ENCODE measurements at places on chromosomes 4 and X.

DNA sequence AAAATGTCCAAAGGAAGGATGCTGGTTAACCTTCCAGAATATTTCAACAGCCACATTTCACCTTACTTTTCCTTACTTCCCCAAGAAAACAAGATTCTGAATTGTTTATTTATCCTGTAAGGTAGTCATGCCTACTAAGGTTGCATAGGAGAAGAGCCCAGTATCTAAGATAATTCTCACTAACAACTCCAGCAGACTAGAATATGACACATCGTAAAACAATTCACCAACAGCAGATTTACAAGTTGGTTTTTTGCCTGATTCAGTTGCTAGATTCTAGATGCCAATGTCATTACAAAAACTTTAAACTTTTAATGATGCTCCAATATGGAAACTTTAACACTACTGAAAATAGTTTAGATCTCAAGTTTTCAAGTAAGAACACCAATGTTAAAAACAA lies 176.4 kb downstream of the IL13RA2 start:
- DNase-seq, result no peak

- no peak for DNase-seq
Measured at GRCh38 chr4:164524789-164525188, 229.1 kb upstream of the SMIM31 start.

GRCh38 chr4:166501941-166502382 lies 628.9 kb downstream of the TLL1 start:
- DNase-seq, result no peak

- no peak for DNase-seq
Measured at GRCh38 chr4:3526456-3526855, 5.8 kb downstream of the LRPAP1 start.

DNA sequence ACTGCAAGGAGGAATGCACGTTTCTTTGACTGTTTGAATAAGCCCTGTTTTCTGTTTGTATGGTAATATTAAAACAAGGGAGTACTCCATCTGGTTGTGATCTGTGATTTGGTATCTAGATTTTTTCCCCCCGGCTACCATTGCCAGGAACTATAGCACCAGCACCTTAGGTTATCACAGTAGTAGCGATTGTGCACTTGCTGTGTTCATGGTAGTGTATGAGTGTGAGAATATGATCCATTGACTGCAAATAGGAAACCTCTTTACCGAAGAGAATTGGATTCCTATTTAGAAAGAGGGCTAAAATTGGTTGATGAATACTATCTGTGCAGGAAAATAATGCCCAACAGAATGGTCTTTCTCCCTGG lies 69.9 kb downstream of the LARP7 start:
- no peak for DNase-seq

DNA sequence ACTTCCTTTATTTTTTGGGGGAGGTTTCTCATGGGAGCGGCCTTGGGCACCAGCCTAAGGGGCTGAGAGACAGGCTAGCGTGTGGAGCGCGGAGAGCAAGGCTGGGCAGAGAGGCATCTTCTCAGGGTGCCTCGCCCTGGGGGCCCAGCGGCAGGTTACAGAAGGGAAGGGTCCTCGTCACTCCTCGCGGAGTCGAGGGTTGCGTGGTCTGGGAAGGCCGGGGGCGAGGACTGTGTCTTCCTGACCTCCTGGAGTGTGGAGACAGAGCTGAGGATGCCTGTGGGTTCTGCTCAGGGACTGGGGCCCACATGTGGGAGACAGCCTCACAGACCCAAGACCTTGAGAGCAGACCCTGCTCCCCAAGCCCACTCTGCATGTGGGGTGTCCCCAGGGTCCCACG lies 79.6 kb upstream of the LRPAP1 start:
- no peak for DNase-seq

GRCh38 chr4:101157415-101158133 lies 189.8 kb downstream of the PPP3CA start:
- no peak for DNase-seq

- DNase-seq, result no peak
Measured at GRCh38 chrX:103823591-103823990, 8.5 kb downstream of the RAB9B start.

GRCh38 chr4:88779431-88779830 lies 81.8 kb upstream of the NAP1L5 start:
- DNase-seq, result no peak

- DNase-seq, result no peak
Measured at GRCh38 chr4:102543030-102543928, 42.1 kb downstream of the NFKB1 start.

- no peak for DNase-seq
Measured at GRCh38 chr4:62075521-62075920, 875.4 kb downstream of the ADGRL3 start.

- DNase-seq, result no peak
Measured at GRCh38 chr4:41477181-41477905, 60.6 kb upstream of the LIMCH1 start.

- DNase-seq, result no peak
Measured at GRCh38 chr4:102585329-102585728, 84.2 kb downstream of the NFKB1 start.

- DNase-seq, result no peak
Measured at GRCh38 chr4:5389756-5390310, 318.5 kb downstream of the EVC2 start.

DNA sequence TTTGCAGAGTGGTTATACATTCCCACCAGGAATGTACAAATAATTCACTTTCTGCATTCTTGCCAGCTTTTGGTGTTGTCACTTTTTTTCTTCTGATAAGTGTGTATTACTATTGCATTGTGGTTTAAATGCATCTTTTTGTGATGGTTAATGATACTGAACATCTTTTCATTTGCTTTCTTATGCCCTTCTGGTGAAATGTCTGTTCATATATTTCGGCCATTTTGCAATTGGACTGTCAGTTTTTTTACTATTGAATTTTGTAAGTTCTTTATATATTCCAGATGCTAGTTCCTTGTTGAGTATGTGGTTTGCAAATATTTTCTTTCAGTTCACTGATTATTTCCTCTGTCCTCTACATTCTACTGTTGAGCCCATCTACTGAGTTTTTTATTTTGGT lies 19.4 kb upstream of the BMP2K start:
- no peak for DNase-seq

GRCh38 chrX:71534773-71535544 lies 2.1 kb downstream of the OGT start:
- no peak for DNase-seq

GRCh38 chr4:4415107-4415805 lies 28.4 kb downstream of the NSG1 start:
- no peak for DNase-seq

DNA sequence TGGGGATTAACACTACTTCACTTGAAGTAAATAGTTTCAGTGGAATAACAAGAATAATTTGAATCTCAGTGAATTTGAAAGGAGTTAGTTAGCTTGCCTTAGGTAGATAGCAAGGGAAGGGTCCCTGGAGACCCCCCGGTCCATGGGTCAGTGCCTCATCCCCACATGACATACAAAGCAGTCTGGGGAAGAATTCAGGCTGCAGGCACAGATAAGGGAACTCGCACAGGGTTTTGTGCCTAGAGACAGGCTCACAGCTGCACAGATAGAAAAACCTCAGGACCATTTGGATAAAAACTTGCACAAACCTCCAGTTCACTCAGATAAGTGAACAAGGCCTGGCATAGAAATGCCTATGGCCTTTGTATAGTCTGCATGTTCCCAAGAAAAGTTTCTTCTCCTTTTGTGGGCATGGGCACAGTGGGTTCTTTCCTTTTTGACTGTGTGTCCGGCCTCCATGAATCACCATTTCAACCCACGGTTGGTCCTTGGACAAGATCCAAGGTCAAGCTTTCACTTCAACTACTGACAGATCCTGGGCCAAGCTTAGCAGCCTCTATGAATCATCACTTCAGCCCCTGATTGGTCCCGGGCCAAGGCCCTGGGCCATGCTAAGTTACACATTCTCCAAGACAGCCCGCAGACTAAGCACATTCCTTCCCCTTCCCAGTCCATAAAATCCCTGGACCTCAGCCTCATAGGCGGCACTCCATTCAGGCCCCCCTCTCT lies 108.3 kb upstream of the KLHL4 start:
- DNase-seq, result no peak

- DNase-seq, result no peak
Measured at GRCh38 chr4:106502106-106502699, 133.6 kb upstream of the GIMD1 start.

DNA sequence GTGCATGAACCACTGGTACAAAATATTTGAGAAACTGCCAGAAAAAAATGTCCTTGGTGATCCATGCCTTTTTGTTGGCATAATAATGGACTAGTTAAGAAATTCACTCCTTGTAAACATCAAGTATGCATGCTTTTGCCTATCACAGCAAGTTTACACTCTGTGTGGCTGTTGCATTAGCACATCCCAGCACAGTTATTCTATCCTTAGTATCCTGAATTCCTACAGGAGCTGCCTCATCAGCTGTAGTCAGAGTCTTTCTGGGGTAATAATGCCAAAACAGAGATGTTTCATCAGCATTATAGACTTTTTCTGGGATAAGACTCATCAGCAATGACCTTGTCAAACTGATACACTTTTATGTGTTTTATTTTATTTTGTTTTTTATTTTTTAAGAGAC lies 82.8 kb downstream of the CHIC2 start:
- DNase-seq, result no peak
